ENCODE measurements at places on chromosomes 6 and 20.
A peak's percentile ranks its signal among the peaks of the same experiment; 100 is the strongest.

GRCh38 chr6:151475653-151476523, 17.9 kb upstream of the CCDC170 start:
- DNase-seq: peak; percentile 39

- no peak for DNase-seq
These were observed 258.8 kb downstream of the CDC5L start for GRCh38 chr6:44646355-44646754.

DNA sequence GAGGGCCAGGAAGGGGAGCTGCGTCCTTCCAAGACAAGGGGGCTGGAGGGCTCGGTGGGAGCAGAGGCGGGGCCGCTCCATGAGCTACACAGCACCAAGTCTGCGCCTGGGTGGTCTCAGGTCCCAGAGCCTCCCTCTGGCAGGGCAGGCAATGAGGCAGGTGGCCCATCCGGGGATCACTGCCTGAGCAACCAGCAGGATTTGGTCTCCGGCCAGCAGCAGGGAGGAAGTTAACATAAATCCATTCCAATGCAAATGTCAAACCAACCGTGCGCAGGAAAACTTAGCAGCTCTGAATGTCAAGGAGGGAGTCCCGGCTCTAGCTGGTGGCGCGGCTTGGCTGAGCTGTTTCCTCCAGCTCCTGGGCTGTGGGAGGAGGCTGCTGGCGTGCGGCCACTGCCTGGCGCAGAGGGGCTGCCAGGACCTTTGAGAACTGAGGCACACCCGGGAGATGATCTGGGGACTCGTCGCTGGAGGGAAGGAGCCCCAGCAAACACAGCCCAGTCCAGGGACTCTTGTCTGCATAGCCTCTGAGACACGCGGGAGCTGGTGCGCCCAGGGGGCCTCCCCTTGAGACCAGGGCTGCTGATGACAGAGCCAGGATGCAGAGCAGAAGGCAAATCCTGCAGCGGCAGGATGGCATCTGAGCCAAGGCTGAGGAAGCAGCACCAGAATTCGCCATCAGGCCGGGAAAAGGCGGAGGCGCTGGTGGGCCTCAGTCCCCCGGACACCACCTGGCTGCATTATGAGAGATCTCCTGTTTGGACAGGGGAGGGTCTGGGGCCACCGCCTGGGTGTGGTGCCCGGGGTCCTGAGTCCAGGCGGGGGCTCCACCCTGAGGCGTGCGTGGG, 33.1 kb upstream of the CHRNA4 start:
- DNase-seq: no peak

DNA sequence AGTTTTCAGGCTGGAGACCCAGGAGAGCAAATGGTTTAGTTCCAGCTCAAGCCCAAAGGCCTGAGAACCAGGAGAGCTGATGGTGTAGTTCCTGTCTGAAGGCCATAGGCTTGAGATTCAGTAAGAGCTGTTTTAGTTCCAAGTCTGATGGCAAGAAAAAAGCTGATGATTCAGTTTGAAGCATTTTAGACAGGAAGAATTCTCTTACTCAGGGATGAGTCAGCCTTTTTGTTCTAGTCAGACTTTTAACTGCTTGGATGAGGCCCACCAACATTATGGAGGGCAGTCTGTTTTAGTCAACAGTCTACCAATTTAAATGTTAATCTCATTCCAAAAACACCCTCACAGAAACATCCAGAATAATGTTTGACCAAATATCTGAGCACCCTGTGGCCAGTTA, 2.5 kb downstream of the ZSCAN26 start:
- DNase-seq: no peak

DNA sequence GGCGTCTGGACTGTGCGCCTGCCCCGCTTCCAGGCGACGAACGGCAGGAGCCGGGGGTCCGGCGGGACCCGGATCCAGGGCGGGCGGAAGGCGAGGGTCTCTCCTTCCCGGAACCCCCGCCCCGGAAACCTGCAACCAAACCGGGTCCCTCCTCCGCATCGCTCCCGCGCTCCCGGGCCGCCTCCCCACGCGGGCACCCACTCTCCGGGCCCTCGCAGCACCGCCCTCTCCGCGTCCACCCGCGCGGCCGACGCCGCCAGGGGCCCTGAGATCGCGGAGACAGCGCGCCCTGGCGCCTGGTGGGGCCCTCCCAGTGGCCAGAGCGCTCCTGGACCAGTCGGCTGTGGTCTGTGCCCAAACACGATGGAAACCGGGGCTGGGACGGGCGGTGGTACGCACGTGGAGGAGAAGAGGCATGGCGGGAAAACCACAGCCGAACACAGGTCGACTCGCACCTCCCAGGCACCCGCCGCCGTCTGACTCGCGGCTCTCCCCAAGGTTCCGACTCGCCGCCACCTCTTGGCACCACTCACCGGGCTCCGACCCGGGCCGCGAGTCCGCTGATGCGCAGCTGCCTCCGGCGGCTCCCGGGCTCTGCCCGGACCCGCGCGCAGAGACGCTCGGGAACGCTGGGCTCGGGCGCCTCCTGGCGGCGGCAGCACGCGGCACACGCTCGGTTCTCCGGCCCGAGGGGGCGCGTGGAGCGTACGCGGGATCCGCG, 7.9 kb downstream of the NKX2-2 start:
- DNase-seq: peak; percentile 56

DNA sequence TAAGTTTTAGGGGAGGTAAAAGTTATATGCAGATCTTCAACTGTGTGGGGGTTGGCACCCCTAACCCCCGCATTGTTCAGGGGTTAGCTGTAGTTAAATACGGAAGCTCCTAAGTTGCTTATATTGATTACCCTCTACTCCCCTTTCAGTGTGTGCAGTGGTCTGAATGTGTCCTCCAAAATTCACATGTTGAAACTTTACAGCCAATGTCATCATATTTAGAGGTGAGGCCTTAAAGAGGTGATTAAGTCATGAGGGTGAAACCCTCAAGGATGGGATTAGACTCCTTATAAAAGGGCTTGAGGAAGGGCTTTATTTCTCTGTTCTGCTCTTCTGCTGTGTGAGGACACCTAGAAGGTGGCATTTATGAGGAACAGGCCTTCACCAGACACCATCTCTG, 22.3 kb downstream of the TULP4 start:
- no peak for DNase-seq

DNA sequence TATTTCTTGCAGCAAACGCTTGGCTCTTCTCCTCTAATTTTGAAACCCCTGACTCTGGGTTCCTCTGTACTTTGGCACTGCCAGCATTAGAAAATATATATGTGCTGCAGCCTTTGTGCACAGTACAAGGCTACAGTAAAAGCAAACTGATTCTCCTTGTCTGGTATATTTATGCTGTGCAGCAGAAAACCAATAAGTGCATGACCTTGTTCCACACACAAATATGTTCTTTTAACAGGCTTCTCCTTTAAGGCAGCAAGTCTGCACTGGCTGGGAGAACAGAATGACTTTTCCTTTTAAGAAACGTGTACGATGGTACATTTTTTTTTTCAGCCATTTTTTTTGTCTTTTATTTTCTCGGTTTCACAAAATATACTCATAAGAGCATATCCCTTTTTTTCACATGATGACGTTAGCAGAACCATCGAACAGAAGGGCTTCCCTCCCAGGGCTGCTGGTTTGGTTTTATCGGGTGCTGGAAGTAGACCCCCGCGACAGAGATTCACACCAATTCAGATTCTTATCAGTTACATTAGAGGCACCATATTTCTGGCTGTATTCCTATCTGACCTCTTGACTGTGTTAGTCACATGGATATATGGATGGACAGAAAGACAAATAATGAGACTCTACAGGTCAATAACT, 129.9 kb upstream of the ARID1B start:
- DNase-seq: no peak

DNA sequence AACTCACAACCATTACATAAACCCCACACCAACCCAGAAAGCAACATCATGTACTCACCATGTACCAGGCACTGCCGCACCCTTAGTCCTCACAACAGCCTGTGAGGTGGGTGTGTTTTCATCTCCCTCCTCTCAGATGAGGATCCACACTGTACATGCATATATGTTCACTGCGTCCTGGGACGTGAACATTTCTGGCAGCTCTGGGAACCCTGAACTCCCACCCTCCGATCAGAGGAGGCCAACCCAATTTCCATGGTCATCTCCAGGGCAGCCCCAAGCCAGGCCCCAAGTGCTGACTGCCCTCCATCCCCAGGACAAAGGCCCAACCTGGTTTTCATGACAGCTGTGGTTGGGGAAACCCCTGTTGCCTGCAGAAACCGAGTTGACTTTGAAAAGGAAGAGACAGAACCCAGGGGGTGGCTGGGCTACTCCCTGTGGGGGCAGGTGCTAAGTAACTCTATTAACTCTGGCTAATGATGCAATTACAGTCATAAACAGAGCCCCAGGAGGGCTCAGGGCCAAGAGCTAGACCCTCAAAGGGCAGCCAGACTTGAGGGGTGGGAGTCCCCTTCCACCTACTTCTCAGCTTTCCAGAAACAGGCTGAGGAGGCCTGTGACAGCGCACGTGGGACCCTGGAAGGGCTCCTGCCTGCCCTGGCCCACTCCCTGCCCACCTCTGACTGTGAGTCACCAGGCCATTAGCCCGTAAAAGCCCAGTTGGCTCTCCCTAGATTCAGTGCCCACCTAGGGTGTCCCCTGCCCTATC, 2.6 kb downstream of the TFEB start:
- DNase-seq: peak; percentile 51

- DNase-seq: no peak
These were observed 587.4 kb downstream of the GRIK2 start for GRCh38 chr6:101980924-101981323.

DNA sequence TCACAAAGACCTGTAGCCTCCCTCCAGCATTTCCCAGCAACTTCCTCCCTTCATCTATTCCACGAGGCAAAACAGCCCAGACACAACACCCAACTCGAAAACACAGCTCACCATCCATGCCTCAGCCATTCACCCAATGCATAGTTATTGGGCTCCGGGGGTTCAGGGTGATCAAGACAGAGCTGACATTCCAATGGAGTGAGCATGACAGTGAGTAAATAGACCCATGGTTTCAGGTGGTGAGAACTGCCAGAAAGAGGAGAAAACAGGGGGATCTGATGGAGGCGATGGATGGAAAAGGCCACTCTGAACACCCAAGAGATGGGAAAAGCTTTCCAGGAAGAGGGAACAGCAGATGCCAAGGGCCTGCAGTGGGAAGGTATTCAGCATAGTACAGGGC, 5.9 kb downstream of the CASS4 start:
- DNase-seq: no peak

GRCh38 chr20:1848373-1848772, 46.8 kb upstream of the SIRPA start:
- DNase-seq: no peak

GRCh38 chr6:101413773-101414172, 20.3 kb downstream of the GRIK2 start:
- DNase-seq: no peak

GRCh38 chr20:25223765-25224720, 23.8 kb upstream of the PYGB start:
- DNase-seq: no peak

DNA sequence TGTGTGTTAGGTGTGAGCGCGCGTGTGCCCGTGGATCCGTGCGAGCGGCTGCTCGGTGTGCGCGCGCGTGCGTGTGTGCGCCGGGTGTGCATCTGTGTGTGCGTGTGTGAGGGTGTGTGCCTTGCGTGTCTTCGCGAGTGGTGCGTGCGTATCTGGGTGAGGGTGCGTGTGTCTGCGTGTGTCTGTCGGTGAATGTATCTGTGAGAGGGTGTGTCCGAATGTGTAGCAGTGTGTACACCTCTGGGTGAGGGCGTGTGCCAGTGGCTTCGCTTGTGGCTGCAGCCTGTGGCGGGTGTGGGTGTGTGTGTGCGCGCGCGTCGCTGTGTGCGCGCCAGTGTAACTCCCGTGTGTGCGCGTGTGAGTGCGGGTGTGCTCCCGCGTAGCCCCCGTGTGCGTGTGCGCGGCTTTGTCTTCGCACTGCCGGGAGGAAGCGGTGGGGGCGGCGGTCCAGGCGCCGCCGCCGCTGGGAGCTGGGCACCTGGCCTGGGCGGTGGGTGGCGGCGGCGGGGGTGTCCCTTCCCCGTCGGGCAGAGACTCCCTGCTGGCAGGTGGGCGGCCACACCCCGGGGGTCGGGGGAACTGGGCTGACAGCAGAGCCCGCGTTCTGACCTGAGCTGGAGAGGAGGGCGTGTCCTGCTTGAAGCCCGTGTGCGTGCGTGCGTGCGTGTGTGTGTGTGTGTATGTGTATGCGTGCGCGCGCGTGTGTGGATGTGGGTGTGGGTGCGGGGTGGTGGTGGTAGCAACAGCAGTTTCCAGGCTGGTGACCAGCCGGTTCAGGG, 61.3 kb upstream of the EPB41L1 start:
- DNase-seq: no peak

- DNase-seq: peak; percentile 29
These were observed 26.3 kb downstream of the C6orf89 start for GRCh38 chr6:36912030-36912454.

- no peak for DNase-seq
These were observed 249.7 kb downstream of the CD83 start for GRCh38 chr6:14367296-14367695.

DNA sequence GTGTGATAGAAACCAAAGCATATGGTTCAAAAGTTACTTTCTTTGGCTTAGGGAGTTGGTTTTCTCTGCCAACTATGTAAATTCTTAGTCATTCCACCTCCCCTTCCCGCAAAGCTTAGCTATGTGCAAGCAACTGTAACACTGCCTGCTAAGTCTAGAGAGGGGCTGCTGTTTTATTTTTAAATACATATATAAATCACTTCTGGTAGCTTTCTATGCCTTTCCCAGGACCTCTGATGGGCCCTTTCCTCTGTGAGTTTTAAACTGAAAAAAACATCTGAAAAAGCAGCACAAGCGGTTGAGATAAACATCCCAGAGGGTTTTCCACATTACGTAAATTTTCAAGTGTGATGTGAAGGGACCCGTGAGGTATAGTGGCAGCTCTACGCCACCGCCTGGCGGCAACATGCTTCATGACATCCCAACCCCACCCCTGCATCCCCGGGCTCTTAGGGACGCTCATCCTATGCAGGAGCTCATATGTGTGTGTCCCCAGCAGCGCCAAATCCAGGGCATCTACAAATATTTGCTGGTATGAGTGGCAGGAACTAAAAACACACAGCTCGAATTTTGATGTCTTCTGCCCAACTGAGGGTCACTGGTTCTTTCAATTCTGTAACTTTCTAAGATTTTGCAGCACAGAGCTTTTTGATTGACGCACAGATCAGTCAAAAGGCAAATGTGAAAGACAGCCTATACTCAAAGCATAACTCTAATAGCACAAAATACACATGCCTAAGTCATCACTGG, 12.7 kb downstream of the SAYSD1 start:
- peak; percentile 16 for DNase-seq

- no peak for DNase-seq
These were observed 284.1 kb downstream of the CD109 start for GRCh38 chr6:73980096-73980495.

- no peak for DNase-seq
These were observed 70.0 kb upstream of the MLIP start for GRCh38 chr6:54041239-54041638.

- DNase-seq: no peak
These were observed 29.4 kb downstream of the KIF13A start for GRCh38 chr6:17957904-17958620.

GRCh38 chr6:18327626-18328025, 59.5 kb upstream of the RNF144B start:
- DNase-seq: no peak
